ENCODE measurements at places on chromosomes 2 and 18.

GRCh38 chr18:38444971-38445803, 879.6 kb upstream of the CELF4 start:
- DNase-seq = no peak

- DNase-seq = no peak
Measured at GRCh38 chr2:85613717-85614515, 2.0 kb upstream of the C2orf68 start.

DNA sequence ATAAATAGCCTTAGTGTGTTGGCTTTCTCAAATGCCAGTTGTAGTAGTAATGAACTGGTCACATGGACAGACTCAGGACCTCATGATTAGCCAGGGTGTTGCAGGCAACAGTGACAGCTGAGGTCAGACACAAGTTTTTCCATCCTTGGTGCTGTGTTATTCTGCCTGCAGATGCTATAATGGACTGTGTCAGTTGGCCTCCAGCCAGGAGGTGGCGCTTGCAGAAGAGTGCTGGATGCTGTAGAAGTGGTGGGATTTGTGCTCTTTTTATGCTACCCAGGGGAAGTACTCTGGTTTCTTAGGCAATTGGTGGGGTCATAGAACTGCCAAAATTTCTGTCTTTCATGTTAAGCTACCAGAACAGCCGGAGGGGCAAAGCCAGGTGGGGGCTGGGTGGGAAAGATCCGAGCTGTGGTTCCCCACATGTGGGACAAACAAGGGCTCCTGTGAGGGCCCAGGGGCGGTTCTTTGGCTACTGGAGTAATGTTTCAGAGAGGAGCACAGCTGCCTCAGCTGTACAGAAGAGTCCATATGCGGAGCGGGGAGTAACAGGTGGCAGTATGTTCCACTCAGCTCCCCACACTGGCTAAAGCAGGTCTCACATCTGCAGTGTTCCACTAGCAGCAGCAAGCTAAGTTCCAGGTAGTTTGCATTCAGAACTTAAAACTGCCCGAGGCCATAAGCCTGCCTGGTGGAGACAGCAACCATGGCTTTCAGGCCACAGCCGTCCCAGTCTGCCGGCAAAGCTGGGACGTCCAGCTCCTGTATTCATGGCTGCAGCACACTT, 104.4 kb downstream of the GULP1 start:
- DNase-seq = no peak

DNA sequence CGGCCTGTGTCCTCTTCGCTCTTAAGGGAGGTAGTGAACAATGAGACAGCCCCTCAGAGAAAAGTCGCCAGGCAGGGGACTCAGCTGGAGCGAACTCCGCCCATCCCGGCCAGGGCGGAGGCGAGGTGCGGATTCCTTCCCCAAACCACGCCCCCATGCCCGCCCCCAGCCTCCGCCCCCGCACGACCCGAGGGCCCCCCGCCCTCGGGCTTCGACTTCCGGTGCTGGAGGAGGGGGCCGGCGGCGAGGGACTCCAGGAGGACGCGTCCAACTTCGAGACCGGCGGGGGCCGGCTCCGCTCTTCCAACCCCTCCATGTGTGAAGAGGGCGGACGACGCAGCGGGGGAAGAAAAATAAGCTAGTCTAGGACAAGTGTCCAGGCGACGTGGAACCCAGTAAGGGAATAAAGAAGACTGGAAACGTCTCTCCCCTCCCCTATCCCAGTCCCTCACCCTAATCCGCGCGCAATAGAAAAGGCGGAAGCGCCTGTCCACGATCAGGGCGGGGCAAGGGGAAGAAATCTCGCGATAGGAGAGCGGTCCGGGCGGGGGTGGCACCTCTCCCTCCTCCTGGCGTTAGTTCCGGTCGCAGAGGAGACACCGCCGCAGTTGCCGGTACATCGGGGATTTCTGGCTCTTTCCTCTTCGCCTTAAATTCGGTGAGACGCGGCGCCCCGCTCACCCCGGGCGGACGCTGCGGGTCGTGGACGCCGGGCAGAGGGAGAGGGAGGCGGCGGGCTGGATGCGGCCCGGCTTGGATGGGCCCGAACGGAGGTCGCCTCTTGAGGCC, at the start of gene BZW1:
BZW1 (plus strand) TSS at position 578 of the 789 bp plus-strand sequence. CDS start 1,308 bp downstream, outside the sequence.
- peak; percentile 94 for DNase-seq

DNA sequence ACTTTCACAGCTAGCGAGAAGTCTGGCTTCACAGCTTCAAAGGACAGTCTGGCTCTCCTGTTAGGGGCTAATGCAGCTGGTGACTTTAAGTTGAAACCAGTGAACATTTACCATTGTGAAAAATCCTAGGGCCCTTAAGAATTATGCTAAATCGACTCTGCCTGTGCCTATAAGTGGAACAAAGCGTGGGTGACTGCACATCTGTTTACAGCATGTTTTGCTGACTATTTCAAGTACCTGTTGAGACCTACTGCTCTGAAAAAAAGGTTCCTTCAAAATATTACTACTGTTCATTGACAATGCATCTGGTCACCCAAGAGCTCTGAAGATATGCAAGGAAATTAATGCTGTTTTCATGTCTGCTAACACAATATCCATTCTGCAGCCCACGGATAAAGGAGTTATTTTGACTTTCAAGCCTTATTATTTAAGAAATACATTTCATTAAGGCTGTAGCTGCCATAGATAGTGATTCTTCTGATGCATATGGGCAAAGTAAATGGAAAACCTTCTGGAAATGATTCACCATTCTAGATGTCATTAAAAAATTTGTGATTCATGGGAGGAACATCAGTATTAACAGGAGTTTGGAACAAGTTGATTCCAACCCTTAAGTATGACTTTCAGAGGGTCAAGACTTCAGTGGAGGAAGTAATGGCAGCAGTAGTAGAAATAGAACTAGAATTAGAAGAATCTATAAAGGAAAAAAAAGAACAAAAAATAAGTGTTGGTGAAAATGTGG, 48.9 kb downstream of the POLR1A start:
- no peak for DNase-seq

DNA sequence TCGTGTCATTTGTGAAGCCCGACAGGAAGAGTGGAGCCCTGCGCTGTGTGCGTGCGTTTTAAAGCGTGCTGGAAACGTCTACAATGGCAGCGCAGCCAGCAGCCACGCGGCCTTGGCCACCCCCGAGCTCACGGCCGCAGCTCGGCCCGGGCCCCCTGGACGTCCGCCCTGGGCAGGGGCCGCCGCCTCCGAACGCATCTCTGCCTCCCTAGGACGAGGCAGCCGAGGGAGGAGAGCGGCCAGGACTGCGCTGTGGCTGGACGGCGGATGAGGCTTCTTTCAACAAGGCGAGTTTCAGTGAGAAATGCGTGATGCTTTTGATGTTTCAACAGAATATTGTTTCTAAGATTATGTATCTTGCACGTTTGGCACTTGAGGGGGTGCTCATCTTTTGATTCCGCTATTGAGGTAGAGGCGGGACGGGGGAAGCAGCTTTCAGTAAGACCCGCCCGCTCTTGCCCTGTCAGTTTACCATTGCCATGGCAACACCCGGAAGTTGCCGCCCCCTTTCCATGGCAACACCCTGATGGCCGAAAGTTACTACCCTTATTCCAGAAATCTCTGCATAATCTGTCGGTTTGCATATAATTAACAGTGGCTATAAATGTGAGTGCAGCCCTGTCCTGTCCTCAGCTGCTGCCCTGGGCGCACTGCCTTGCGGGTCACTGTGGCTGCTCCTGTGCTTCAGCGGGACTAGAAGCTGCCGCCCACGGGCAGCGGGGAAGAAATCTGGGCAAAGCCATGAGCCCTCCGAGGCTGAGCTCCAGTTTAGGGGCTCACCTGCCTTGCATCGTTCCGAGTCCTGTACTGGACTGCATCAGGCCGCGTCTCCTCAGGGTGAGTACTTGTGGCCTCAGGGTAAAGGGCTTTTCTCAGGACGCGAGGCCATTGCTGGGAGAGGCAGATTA, 38.6 kb downstream of the ADNP2 start:
- DNase-seq = peak; percentile 30

- no peak for DNase-seq
Measured at GRCh38 chr18:38895560-38895959, 1330.0 kb upstream of the CELF4 start.

- DNase-seq = no peak
Measured at GRCh38 chr18:49487711-49488310, 777 bp upstream of the C18orf32 start.

DNA sequence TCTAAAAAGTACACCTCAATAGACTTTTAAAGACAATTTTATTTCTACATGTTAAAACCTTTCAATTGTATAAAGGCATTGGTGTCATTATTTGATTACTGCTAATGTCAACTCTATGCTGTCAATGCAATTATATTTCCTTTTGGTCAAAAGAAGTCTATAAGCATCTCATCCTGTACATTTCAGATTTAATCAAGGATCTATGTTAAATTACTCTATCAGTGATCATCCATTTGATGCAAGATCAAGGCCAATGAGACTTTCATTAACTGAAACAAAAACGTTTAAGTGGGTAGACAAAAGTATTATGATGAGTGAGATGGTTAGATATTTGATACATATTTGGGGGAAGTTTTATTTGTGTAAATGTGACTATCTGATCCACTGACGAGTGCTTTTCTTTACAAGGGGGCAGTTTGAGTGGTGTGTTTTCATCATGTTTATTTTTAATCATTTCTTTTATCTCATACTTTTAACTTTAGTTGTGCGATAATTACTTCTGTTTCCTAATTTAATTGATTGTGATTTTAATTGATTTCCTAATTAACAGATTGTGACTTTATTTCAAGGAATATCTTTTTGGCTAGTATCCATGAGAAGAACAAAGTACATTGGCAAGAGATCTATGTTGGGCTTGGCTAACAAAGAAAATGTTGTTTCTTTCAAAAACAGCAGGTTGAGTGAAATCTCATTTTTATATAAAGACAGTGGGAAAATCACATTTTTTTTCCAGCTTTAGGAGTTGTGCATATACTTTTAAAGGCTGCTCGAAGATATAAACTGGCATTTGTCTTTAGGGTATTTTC, 1.1 kb downstream of the ARHGAP28 start:
- DNase-seq = no peak

GRCh38 chr18:35750929-35751328, 169.4 kb downstream of the GALNT1 start:
- no peak for DNase-seq

DNA sequence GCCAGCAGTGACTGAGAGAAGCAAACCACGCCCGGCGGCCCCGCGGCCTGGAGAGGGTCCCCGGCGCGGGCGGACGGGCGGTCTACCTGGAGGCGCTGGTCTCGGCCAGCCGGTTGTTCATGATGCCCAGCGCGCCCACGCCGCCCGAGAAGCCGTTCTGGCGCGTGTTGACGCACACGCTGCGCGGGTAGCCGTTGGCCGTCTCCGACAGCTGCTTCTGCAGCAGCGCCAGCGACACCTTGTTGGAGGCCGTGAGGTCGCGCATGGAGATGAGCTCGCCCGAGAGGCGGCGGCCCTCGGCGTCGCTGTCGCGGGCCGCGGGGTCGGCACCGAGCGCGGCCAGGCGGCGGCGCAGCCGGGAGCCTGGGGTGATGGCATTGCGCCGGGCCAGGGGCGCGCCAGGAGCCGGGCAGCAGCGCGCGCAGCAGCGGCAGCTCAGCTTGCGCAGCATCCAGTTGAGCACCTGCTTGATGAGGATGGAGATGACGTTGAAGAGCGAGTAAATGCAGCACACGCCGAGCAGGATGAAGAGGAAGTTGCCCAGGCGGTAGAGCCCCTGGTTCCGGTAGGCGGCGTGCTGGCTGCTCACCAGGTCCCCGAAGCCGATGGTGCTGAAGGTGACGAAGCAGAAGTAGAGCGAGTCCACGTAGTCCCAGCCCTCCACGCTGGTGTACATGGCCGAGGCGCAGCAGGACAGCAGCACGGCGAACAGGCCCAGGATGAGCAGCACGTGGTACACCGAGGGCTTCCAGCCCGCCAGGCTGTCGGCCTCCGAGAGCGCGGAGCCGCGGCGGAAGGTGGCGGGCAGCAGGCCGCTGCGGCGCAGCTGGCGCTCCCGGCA, 118.1 kb downstream of the MSH2 start:
- DNase-seq = peak; percentile 59

GRCh38 chr2:3256605-3257004, 121.0 kb downstream of the EIPR1 start:
- no peak for DNase-seq

DNA sequence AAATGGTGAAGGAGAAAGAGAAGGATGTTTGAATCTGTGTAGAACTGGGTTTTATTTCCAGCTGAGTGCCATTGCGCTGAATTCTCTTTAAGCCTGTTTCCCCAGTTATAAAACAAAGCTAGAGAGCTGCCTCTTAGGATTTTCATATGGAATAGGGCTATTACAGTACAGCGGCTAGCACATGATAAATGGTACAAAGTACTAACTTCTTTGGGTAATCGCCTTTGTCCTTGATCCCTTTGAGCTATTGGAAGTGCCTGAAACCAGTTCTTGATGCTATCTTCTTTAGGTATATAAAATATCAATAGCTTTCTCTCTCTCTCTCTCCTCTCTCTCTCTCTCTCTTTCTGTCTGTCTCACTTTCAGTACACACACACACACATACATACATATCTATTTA, 71.3 kb downstream of the SOX11 start:
- no peak for DNase-seq

DNA sequence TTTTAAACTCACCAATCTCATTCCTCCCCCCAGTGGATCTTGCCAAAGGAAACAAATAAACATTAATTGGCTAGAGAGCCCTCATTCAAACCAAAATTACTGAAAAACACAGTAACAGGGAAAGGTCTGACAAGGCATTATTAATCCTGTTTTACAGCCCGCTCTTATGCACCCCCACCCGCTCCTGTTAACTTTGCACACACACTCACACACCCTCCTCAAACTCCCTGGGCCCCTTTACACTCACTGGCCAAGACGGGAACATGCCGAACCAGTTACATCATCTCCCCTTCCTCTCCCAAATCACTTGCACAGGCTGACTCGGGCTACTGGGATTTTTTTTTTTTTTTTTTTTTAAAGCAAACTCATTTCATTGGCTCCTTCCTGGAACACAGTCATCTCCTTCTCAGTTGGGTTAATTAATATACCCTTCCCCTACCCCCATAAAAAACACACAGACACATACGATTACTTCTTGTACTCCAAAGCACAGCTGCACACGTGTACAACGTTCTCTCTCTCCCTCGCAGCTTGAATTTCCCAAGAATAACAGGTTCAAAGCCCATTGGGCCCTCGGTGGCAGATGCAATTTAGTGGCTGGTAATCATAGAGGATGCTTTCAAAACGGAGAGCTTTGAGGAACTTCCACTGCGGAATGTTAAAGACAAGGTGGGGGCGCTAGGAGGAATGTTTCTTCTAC, 31.8 kb downstream of the KLF7 start:
- DNase-seq = no peak

DNA sequence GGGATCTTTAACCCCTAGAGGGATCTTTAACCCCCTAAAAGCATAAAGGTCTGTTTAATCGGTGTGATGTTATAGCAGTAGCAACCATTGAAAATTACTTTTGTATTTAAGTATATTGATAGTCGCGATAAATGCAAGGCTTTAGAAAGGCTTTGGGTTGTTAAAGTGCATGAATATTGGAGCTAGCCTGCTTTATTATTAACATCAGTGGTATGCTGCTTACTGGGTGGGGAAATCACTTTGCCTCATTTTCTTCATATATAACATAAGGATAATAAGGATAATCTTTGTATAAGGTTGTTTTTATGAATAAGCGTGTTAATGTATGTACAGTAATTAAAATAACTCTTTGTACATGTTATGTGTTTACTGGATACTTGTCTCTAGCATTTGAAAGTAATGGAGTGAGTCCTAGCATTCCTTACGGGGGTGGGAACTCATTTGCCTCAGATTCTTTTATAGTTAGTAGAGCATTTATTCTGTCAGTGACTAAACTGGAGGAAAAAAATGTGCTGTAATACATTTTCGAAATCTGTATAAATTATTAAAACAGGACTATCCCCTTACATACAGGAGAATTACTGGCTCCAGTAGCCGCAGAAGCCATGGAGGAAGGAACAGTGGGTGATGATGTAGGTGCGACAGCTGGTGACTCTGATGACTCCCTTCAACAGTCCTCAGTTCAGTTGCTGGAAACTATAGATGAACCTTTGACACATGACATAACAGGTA, 122.2 kb downstream of the BIRC6 start:
- no peak for DNase-seq

GRCh38 chr2:18527326-18527725, 33.1 kb downstream of the RDH14 start:
- no peak for DNase-seq

Measured in activated T-helper 1 cell treated with Interleukin-2 at 50 U/mL for 16 hours (primary cell).